ENCODE measurements at places on chromosomes 6 and 20.

DNA sequence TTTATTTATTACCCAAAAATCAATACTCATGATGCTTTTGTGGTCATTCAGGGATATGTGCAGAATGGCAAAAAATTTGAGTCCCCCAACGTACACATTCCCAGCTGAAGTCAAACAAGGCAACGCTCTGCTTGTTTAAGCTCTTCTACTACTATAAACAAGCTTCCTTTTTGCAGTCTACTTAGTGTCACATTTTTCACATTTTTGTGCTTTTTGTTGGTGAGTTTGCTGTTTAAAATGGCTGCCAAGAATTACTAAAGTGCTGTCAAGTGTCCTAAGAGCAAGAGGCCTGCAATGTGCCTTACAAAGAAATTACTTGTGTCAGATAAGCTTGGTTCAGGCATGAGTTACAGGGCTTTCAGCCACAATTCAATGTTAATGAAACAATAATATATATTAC is 2.1 kb downstream of the WFDC8 start:
- no peak for DNase-seq

- DNase-seq = no peak
These were observed 42.2 kb upstream of the TPD52L1 start for GRCh38 chr6:125111219-125111983.

DNA sequence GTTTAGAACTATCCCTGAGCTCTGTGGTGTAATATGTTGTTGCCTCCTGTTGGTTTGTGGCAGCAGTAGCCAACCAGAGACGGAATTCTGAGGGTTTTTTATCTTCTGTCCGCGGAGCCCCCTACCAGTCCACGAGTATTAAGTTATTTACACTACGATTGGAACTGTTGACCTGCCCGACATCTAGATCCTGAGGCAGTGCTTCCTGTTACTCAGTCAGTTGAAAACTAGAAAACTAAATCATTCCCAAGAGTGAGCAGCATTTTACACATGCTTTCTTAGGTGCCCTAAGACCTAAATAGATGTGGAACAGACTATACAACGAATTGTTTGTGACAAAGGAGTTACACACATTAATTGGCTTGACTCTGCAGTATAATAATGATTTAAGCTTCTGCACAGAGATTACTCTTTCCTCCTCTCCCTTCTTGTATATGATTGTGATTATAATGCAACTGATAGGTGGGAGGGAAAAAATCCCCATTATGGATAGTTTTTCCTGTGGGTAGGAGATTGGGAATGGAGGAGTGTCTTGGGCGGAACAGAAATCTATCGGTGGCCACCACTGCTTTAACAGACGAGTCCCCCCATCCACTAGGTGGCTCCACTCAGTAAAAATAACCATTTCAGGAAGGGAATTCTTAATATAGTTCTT is 1.7 kb downstream of the LOC128125822 start:
- no peak for DNase-seq

- no peak for DNase-seq
These were observed 2.9 kb downstream of the MPC1 start for GRCh38 chr6:166379800-166380199.

DNA sequence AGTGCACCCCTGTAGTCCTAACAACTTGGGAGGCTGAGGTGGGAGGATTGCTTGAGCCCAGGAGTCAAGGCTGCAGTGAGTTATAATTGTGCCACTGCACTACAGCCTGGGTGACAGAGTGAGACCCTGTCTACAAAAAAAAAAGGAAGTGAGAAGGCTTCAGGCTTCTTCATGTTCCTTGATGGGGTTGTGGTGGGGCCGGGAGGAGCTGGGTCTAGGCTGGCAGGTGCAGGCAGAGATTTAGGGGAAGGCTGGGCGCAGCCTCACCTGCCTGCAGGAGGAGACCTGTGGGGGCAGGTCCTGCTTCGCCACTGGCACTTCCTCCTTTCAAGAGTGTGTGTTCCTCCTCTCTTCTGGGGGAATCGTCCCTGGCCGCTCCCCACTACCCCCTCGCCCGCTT is 63.9 kb downstream of the CHMP4B start:
- DNase-seq = peak; percentile 63

- DNase-seq = no peak
These were observed 1.2 kb downstream of the NAA20 start for GRCh38 chr20:20018366-20018765.

DNA sequence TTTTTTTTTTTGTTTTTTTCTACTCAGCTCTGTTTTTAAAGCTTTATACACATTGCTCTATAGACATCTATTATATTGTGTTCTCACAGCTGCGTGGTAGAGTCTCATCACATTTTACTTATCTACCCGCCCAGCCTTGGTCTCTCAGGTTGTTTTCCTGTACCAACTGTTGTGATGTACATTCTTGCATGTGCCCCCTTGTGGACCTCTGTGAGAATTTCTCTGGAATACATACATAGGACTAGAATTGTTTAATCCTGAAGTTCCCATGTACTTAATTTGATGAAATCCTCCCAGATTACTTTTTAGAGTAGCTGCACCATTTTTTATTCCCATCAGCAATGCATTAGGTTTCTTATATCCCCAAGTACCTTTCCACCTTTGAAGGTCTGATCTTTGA is 40.4 kb upstream of the TINAG start:
- no peak for DNase-seq

GRCh38 chr6:157047951-157048350 is 270.8 kb downstream of the ARID1B start:
- no peak for DNase-seq

GRCh38 chr20:46400828-46401477 is 5.5 kb downstream of the ELMO2 start:
- no peak for DNase-seq

GRCh38 chr6:142474531-142475289 is 172.9 kb downstream of the ADGRG6 start:
- DNase-seq = no peak

DNA sequence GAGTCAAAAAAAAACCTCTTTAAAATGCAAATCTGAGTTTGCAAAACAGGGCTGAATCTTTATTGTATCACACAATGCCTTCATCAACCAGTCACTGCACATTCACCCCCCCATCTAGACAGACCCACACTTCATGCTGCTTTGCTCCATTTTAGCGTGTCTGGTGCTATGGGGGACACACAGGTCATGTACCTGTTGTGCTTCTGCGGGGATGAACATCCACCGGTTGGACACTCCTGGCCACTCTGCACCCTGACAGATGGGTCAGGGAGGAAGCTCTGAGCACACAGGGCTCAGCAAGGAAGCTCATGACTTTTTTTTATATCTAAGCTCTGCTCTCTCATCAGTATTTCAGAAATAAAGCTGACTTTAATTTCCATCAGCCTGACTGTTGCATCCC is 136.3 kb downstream of the PRND start:
- DNase-seq = no peak

GRCh38 chr20:5680192-5680591 is 70.0 kb upstream of the SHLD1 start:
- no peak for DNase-seq

DNA sequence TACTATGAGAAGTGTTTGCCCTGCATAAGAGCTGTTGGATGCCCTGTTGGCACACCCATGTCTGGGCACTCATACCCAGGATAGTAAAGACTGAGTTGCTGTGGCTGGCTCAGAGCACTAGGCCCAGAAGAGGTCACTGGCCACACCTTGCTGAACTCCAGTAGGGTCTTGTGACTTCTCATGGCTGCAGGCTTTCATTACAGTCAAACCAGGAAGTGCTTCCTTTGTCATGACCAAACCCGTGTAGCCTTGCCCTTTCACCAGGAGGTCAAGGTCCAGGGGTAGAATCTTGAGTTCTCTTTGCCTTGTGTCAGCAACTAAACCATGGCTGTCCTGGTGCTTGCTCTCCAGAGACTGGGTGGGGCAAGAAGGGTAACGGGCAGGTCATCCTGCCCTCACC is 49.5 kb downstream of the CD164 start:
- DNase-seq = no peak

Measured in GM12891 (cell line).